Activated T-helper 1 cell treated with anti-CD3 and anti-CD28 coated beads, Interleukin-12 subunit alpha, Interleukin-12 subunit beta, Interleukin-2, Interleukin-4 antibody, amounts not matched to agents 30 ng/mL and 10 ng/mL and 1 ng/mL, durations not matched to agents 14 hours and 24 hours and 36 hours (primary cell): ENCODE measurements at places on chromosomes 7 and 10.

DNA sequence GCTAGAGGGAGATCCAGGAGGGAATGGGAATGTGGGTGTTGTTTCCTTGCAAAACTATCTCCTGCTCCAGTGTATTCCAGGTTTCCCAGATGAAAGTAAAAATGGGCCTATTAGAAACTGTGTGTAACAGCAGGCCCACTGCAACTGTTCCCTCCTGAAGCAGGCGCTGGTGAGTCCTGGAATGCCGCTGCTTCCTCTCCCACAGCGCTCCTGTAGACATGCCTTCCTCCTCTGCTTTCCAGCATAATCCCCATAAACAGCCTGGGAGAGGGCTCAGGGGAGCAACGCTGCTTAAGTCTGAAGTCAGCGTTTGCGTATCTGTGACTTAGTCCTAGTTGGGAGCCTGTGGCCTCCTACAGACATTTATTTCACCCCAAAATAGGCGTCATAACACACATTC lies 551.0 kb upstream of the FOXK1 start:
- H3K4me3 ChIP-seq: no peak overlapping the region
- no peaks in the 10 kb centered on the region for H3K36me3 ChIP-seq
- no peaks in the 10 kb centered on the region for H3K4me1 ChIP-seq
- no peak for DNase-seq

DNA sequence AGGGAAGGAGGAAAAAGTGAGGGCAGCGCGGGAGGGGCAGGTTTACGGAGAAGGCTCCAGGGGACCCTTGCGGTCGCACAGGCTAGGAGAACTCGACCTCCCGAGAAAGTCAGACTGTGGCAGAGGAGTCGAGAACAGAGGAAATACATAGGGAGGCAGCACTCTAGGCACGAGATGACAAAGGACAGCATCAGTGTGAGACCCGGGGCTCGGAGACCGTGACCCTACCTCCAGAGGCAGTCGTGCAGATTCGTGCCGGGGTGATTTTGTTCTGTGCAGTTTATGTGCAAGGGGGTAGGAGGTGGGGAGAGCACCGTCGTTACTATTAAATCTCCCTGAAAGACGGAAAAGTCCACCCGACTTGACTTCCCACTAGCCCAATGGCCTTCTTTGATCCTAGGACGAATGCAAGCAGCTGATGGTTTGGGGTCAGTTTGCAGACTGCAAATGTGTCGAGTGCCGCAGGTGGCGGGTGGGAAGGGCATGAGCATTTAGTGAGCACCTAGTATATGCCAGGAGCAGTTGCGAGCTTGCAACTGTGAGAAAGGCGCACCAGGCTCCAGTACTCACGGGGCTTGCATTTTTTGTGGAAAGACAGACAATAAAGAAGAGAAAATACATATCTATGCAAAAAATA lies 674 bp upstream of the OSBPL3 start:
- H3K27ac ChIP-seq: peak overlapping the region; percentile 96
- H3K4me3 ChIP-seq: peak overlapping the region; percentile 96
- no peak for DNase-seq

DNA sequence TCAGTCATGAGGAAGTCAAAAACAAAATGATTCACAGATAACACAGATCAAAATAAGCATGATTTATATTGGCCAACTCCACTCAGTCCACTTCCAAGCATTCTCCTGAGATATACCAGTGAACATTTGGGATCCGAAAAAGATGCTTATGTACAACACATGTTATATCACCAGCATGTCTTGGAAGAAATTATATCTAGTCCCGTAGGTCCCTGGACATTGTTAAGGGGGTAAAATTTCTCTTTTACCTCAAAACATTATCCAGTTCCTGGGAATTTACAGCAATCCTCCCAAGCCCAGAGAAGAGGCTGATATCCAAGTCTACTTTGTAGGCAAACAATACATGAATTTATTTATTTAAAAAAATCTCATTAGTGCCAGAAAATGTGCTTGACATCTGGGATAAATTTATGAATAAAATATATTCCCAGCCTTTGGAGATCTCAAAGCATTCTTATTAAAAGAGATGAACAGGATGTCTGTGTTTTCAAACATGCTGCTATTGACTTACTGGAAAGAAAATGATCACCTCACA lies 582.2 kb upstream of the ZWINT start:
- H3K4me1 ChIP-seq: no peaks in the 10 kb centered on the region
- H3K36me3 ChIP-seq: no peaks in the 10 kb centered on the region
- H3K27ac ChIP-seq: no peak overlapping the region
- H3K4me3 ChIP-seq: no peak overlapping the region
- H3K27me3 ChIP-seq: no peaks in the 10 kb centered on the region

DNA sequence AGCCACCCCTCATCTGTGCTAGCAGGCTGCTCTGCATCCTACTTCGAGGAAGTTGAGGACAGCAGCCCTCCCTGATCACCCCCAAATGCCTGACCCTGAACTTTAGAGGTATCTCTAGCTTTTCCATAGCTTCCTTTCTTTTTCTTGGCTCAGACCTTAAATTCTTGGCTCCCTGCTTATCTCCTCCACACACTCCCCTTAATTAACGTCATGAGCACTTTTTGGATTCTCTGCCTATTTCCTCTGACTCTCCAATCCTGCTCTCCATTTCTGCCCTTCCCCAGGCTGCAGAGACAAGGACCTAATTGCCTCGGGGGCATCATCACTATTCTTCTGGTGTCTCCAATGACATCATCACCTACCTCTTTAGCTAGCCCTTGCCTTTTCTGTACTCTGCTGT lies 40.8 kb upstream of the SEC61G start:
- H3K27me3 ChIP-seq: no peaks in the 10 kb centered on the region
- no peak overlapping the region for H3K4me3 ChIP-seq
- H3K4me1 ChIP-seq: no peaks in the 10 kb centered on the region
- H3K36me3 ChIP-seq: no peaks in the 10 kb centered on the region
- DNase-seq: no peak

GRCh38 chr7:78473021-78473420 lies 674.4 kb downstream of the PHTF2 start:
- no peak for DNase-seq
- H3K27ac ChIP-seq: no peak overlapping the region
- H3K27me3 ChIP-seq: no peaks in the 10 kb centered on the region
- no peaks in the 10 kb centered on the region for H3K36me3 ChIP-seq

- peaks cover 2% of the 10 kb centered on the region for H3K27me3 ChIP-seq
- H3K4me3 ChIP-seq: no peak overlapping the region
- H3K27ac ChIP-seq: no peak overlapping the region
- no peak for DNase-seq
- no peaks in the 10 kb centered on the region for H3K4me1 ChIP-seq
These were observed 45.0 kb downstream of the VWDE start for GRCh38 chr7:12358694-12359093.

DNA sequence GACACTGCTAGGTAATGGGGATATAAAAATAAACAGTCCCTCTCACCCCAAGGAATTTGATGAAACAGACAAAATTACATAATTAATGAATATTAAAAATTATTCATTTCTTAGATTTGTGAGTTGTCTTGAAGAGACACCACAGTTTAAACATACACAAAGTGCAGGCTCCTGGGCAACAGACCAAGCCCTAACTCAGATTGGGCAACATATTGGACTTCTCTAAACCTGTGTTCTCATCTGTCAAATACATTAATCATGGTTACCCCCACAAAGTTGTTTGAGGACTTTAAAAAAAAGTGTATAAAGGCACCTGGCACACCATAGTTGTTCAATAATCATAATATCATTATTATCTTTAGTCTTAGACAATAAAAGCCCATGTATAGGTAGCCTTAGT lies 62.5 kb upstream of the CAPZA2 start:
- H3K4me1 ChIP-seq: peaks cover 16% of the 10 kb centered on the region
- no peak for DNase-seq
- no peak overlapping the region for H3K27ac ChIP-seq
- no peak overlapping the region for H3K4me3 ChIP-seq

DNA sequence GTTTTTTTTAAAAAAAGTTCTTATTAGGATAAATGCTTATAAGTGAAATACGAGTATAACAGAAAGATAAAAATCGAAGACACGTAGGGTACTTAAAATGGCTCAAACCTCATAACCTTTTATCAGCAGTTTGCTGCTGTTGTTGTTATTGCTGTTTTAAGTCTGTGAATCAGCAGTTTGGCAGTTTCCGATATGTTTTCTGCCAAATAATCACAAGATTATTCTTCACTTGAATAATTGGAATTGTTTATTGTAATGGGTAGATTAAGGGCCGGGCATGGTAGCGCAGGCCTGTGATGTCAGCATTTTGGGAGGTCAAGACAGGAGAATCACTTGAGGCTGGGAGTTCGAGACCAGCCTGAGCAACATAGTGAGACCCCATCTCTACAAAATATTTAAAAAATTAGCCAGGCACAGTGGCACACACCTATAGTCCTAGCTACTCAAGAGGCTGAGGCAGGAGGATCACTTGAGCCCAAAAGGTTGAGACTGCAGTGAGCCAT lies 177.6 kb downstream of the VTI1A start:
- H3K27ac ChIP-seq: no peak overlapping the region
- H3K4me1 ChIP-seq: no peaks in the 10 kb centered on the region
- DNase-seq: no peak
- H3K36me3 ChIP-seq: no peaks in the 10 kb centered on the region
- no peaks in the 10 kb centered on the region for H3K27me3 ChIP-seq
- H3K4me3 ChIP-seq: no peak overlapping the region

DNA sequence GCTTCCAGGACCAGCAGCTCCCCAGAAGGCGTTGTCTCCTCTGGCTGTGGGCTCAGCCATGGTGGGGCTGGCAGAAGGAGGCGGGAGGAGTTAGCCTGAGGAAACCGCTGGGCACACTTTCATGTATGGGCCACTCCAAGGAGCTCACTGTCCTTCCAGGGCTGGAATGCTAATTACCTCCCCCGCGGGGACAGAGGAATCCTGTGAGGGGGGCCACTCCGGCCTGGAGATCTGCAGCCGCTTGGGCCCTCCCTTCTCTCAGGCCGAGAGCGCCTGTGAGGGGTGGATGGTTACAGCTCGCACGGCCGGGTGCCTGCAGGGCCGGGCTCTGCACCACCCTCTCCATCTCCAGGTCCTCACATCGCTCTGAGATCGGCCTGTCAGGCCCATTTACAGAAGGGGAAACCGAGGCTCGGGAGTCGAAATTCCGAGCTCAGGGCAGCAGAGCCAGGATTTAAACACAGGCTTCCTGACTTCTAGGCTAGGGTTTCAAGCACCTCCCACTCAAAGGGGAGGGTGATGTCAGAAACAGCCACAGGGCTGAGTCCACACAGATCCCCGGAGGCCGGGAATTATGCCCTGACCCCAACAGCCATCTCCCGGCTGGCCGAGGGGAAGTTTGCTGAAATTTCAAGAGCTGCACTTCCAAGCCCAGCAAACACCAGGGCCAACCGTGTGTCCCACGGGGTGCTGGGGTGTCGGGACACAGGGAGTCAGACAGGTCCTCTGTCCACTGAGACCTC lies 59.1 kb downstream of the PDGFA start:
- H3K4me3 ChIP-seq: no peak overlapping the region
- H3K27me3 ChIP-seq: no peaks in the 10 kb centered on the region
- H3K36me3 ChIP-seq: no peaks in the 10 kb centered on the region
- H3K4me1 ChIP-seq: no peaks in the 10 kb centered on the region
- no peak overlapping the region for H3K27ac ChIP-seq

DNA sequence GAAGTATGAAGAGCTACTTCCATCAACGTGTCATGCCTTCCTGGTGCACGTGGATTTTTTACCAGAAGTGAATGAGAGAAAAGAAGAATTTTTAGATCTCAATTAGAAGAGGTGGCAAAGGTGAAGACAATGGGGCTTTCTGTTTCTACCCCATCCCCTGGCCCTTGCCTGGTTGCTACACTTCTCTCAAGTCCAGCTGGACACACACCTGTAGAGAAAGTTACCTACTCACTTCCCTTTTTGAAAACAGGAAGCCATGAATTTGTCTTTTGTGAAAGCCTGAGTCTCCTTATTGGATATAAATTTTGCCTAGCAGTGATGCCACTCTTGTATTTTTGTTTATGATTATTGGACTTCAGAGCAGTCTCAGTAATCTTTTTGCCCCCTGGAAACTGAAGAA lies 142.9 kb upstream of the AKR1E2 start:
- H3K4me3 ChIP-seq: no peak overlapping the region
- no peaks in the 10 kb centered on the region for H3K36me3 ChIP-seq
- peaks cover 9% of the 10 kb centered on the region for H3K27me3 ChIP-seq
- H3K27ac ChIP-seq: no peak overlapping the region
- H3K4me1 ChIP-seq: peaks cover 15% of the 10 kb centered on the region

- H3K36me3 ChIP-seq: no peaks in the 10 kb centered on the region
- no peak overlapping the region for H3K27ac ChIP-seq
- DNase-seq: no peak
- H3K27me3 ChIP-seq: peaks cover 5% of the 10 kb centered on the region
- no peak overlapping the region for H3K4me3 ChIP-seq
- no peaks in the 10 kb centered on the region for H3K4me1 ChIP-seq
These were observed 247.9 kb downstream of the BAMBI start for GRCh38 chr10:28925121-28925663.

DNA sequence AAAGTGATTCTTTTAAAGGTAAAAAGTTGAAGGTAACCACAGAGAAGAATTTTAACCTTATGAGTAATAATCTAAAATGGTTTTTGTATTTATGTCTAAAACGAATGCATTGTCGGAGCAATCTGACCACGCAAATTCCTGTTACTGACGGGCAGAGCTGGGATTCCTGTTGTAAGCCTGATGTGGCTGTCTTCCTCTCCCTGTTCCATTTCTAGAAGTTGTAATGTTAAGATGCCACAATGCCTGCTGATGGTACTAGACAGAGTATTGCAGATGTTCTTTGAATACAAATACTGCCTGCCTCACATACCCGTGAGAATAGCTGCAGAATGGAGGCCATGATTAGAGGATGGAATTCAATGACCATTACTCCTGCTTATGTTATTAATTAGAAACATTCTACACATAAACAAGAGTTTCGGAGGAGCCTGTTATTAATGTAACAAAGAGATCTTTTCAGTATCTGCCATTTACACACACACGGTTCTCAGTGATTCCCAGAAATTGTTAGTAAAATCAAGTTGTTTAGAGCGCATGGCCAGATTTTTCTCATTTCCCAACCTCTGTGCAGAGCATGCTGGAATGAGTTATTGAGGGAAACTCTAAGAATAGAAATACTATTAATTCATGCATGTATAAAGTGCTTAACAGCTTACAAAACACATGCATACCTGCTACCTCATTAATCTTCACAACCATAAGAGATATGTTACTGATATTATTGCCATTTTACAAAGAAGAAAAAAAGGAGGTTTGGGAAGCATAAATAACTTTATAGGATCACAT lies 196.8 kb downstream of the PTN start:
- no peaks in the 10 kb centered on the region for H3K4me1 ChIP-seq
- no peaks in the 10 kb centered on the region for H3K27me3 ChIP-seq
- H3K4me3 ChIP-seq: no peak overlapping the region
- no peaks in the 10 kb centered on the region for H3K36me3 ChIP-seq

DNA sequence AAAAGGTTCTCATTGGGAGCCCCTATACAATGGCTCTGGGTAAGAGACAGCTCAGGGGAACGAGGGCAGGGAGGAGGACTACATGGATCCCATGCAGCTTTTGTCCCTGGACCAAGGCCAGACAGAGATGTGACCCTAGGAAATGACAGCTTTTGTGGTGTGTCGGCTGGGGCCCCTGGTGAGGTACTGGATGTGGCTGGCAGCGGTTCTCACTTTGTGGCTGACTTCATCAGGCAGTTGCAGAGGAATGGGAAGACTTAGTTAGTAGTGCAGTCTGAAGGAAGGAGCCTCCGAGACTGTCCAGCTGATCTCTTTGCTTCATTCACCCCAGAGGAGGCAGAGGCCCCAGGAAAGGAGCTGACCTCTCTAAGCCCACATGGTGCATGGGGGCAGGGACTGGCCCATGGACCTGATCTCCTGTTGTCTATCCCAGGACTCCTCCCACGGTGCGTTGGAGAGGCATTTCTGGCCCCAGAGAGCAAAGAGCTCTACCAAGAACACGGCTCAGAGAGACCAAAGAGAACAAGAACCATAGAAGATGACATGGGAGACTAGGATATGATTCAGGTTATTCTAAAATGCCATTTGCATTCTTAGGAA lies 202.9 kb downstream of the RPS24 start:
- no peak for DNase-seq
- peaks cover 4% of the 10 kb centered on the region for H3K27me3 ChIP-seq
- H3K27ac ChIP-seq: no peak overlapping the region
- H3K36me3 ChIP-seq: no peaks in the 10 kb centered on the region
